Esophagus squamous epithelium (tissue), 5 donors: ENCODE measurements at places on chromosomes 16 and 17.
A peak's percentile ranks its signal among the peaks of the same experiment; 100 is the strongest.

- no peaks in the 10 kb centered on the region for H3K27me3 ChIP-seq
- no peak overlapping the region for H3K27ac ChIP-seq
- DNase-seq = no peak
- peaks cover 100% of the 10 kb centered on the region for H3K36me3 ChIP-seq
- no peaks in the 10 kb centered on the region for H3K4me1 ChIP-seq
- no peak overlapping the region for H3K4me3 ChIP-seq
Observed at GRCh38 chr16:56477096-56477878, 25.9 kb downstream of the OGFOD1 start.

DNA sequence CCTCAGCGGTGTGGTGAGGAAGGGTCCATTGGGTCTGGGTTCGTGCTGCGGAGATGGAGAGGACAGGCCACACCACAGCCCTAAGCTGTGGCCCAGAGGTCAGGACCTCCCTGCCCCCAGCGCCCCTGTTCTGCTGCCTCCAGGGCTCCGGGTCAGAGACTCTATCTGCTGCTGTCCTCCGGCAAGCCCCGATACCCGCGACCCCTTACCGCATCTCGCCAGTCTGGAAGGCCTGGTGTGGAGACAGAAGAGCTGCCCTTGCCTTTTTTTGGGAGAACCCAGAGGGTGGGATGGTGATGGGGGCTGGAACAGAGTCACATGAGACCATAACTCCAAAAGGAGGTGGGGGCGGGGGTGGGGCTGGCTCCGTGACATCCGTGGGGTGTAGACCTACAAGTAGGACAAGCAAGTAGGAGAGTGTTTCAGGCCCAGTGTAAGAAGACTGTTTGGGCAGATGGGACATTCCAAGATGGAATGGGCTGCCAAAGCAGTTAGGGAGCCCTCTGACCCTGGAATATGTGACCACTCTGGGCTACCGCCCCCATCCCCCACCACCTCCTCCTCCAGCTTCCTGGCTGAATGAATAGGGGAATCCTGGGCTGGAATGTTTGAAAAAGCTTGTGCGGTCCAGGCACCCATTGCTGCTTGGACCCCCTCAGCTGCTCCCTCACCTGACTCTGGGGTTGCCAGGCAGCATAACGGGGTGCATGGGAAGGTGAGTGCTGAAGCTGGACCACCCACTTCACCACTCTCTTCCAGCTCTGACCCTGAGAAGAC lies 1.4 kb downstream of the XYLT2 start:
- H3K4me3 ChIP-seq = peak overlapping the region; percentile 72
- no peaks in the 10 kb centered on the region for H3K27me3 ChIP-seq
- H3K27ac ChIP-seq = peak overlapping the region; percentile 83
- no peak for DNase-seq
- no peaks in the 10 kb centered on the region for H3K36me3 ChIP-seq

GRCh38 chr17:79632432-79632735 lies 21.5 kb upstream of the RBFOX3 start:
- no peaks in the 10 kb centered on the region for H3K36me3 ChIP-seq
- no peak for DNase-seq
- no peaks in the 10 kb centered on the region for H3K4me1 ChIP-seq
- H3K27ac ChIP-seq = no peak overlapping the region

- no peak for DNase-seq
- H3K36me3 ChIP-seq = no peaks in the 10 kb centered on the region
- H3K27ac ChIP-seq = no peak overlapping the region
- no peak overlapping the region for H3K4me3 ChIP-seq
- peaks cover 20% of the 10 kb centered on the region for H3K4me1 ChIP-seq
- H3K27me3 ChIP-seq = no peaks in the 10 kb centered on the region
Observed at GRCh38 chr17:60675997-60676396, 1.7 kb upstream of the BCAS3 start.

- no peaks in the 10 kb centered on the region for H3K27me3 ChIP-seq
- no peaks in the 10 kb centered on the region for H3K36me3 ChIP-seq
- H3K27ac ChIP-seq = no peak overlapping the region
- no peak overlapping the region for H3K4me3 ChIP-seq
- no peak for DNase-seq
Observed at GRCh38 chr16:89397331-89397861, 93.0 kb downstream of the ANKRD11 start.

DNA sequence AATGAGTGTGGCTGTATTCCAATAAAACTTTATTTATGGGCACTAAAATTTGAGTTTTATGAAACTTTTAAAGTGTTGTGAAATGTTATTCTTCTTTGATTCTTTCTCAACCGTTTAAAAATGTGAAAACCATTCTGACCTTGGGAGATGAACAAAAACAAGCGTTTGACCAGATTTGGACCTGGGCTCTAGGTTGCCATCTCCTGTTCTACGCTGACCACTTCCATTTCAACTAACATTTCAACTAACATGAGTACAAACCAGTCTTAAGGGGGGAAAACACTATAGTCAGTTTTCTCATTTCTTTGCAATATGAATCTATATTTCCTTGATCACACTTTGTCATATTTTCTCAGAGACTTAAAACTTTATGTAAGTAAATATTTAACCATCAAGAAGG lies 118.4 kb upstream of the IRX5 start:
- H3K4me3 ChIP-seq = no peak overlapping the region
- DNase-seq = no peak
- no peaks in the 10 kb centered on the region for H3K36me3 ChIP-seq
- H3K27ac ChIP-seq = no peak overlapping the region
- no peaks in the 10 kb centered on the region for H3K4me1 ChIP-seq

DNA sequence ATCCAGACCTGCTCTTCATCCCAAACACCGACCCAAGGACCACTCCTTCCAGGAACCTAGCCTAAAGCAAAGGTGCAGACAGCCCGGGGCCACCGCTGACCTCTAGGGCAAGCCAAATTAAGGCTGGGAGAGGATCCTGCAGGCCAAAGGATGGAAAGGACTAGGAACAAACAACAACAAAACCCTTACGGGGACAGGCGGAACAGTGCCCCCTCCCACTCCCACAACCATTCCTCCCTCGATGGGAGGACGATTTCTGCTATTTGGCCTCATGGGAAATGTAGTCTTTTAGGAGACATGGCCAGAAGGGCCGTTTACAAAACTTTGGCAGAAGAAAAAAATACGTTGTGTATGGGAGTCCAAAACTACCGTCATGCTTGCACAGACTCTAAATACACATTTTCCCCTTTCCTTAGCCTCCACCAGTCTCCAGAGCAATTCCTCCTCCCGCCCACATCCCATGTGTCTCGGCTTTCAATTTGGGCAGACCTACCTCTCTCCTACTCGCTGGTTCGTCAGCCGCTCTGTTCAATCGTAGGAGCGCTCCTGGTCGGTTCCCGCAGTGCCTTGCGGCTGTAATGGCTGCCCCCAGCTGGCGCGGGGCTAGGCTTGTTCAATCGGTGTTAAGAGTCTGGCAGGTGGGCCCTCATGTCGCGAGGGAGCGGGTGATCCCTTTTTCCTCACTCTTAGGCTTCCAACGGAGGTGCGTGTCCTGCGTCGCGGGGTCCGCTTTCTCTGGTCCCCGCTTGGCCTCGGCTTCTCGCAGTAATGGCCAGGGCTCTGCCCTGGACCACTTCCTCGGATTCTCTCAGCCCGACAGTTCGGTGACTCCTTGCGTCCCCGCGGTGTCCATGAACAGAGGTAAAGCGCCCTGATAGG lies at the start of gene ERAL1:
Gene ERAL1, plus strand, starts transcription at position 560 of the 879 bp plus-strand sequence. Its CDS starts 19 bp downstream, at position 579.
- peak within 1 kb of the TSS; percentile 75 for H3K4me3 ChIP-seq
- peak within 1 kb of the TSS; percentile 89 for H3K27ac ChIP-seq
- DNase-seq = no peak
- peaks cover 17% of the 10 kb centered on the region for H3K4me1 ChIP-seq

- peak overlapping the region; percentile 49 for H3K27ac ChIP-seq
- H3K4me1 ChIP-seq = peaks cover 31% of the 10 kb centered on the region
- H3K27me3 ChIP-seq = no peaks in the 10 kb centered on the region
- DNase-seq = no peak
- peaks cover 4% of the 10 kb centered on the region for H3K36me3 ChIP-seq
- no peak overlapping the region for H3K4me3 ChIP-seq
Observed at GRCh38 chr17:63675231-63675606, 24.7 kb downstream of the LIMD2 start.

GRCh38 chr17:69523244-69523861 lies 108.9 kb downstream of the MAP2K6 start:
- no peak for DNase-seq
- H3K27ac ChIP-seq = no peak overlapping the region
- H3K4me3 ChIP-seq = no peak overlapping the region
- H3K27me3 ChIP-seq = no peaks in the 10 kb centered on the region
- no peaks in the 10 kb centered on the region for H3K4me1 ChIP-seq
- no peaks in the 10 kb centered on the region for H3K36me3 ChIP-seq

DNA sequence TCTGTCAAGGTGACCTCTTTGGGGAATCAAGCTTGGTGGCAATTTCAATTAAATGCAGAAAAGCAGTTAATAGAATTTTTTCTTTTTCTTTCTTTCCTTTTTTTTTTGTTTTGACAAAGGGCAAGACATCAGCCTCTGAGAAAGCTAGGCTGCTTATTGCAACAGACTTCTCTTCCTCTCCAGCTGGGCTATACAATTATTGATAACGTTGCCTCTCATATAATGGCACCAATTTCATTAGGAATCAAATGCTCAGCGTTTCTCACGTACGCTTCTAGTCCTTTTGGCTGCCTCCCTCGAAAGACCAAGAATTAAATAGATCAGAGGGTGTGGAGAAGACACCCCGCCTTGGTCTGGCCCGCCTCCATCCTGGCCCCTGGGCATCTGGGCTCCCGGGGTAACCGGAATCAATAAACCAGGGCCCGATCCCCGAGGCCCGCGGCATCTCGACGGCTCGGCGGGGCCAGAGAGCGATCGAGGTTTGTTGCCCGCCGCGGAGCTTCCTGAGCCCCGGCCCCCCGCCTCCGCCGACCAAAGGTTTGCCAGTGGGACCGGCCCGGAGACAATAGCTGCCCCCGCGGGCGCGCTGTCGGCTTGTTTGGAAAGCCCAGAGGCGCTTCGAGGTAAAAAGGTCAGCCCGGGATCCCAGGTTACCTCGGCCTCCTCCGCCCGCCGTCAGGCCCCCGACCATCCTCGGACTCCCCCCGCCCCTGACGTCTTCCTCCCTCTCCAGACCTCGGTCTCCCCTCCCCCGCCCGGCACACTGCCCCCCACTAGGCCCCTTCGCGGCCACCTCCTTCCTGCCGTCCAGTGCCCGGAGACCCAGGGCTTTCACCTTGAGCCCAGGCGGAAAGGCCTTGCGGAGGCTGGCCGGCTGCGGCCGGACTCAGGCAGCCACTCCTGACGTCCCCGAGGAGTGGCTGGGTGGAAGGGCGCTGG lies 3.9 kb downstream of the HOXB1 start:
- H3K27ac ChIP-seq = no peak overlapping the region
- no peaks in the 10 kb centered on the region for H3K27me3 ChIP-seq
- peaks cover 7% of the 10 kb centered on the region for H3K4me1 ChIP-seq
- H3K36me3 ChIP-seq = no peaks in the 10 kb centered on the region
- no peak for DNase-seq

DNA sequence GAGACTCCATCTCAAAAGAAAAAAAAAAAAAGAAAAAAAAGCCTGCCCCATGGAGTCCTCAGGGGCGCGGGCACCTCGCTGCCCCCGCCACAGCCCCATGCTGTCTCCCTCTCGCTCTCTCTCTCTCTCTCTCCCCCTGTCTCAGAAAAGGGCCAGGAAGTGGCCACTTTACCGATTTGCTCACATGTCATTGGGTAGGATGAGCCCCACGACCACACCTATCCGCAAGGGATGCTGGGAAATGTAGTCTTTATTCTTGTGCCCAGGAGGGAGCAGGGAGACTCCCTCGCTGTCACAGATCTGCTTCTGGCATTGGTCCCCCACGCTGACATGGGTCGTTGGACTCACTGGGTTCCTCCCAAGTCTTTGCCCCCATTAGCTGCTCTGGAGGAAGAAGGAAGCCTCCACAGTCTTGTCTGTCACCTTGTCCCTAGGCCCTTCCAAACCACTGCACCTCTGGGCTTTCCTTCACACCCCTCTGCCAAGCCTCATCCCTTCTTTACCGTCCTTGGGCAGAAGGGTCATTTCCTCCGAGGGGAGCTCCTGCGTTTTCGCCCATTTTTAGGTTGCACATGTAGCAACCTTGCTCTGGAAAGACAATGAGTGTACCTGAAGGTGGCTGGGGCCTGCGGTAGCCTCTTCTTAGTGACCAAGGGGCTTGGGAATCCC lies 6.9 kb upstream of the GJD3 start:
- H3K4me3 ChIP-seq = no peak overlapping the region
- no peak for DNase-seq
- no peak overlapping the region for H3K27ac ChIP-seq
- H3K4me1 ChIP-seq = no peaks in the 10 kb centered on the region
- H3K27me3 ChIP-seq = no peaks in the 10 kb centered on the region

DNA sequence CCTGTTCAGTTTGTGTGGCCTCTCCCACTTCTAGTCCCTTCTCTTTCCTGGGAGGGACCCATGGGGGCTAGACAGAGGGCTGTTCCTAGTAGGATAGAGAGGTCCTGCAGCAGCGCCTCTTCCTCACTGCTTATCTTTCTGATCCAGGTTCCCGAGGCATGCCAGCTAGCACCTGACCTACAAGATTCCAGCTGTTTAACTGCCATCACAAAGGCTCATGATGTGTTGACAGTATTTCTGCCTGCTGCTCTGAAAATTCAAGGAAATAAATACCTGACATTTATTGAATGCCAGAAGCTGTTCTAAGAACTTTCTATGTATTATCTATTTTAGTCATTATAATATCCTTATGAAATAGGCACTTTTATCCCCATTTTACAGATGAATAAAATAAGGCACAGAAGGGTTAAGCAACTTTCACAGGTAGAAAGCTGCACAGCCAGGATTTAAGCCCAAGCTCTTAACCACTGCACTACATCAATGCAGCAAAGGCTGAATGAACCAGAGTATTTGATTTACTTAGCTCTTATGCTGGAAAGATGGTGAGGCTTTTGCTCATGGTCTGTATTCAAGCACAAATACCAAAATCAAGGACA lies 38.8 kb downstream of the HEATR6 start:
- peaks cover 12% of the 10 kb centered on the region for H3K36me3 ChIP-seq
- H3K4me3 ChIP-seq = no peak overlapping the region
- no peaks in the 10 kb centered on the region for H3K4me1 ChIP-seq
- no peak for DNase-seq
- no peak overlapping the region for H3K27ac ChIP-seq
- H3K27me3 ChIP-seq = no peaks in the 10 kb centered on the region

DNA sequence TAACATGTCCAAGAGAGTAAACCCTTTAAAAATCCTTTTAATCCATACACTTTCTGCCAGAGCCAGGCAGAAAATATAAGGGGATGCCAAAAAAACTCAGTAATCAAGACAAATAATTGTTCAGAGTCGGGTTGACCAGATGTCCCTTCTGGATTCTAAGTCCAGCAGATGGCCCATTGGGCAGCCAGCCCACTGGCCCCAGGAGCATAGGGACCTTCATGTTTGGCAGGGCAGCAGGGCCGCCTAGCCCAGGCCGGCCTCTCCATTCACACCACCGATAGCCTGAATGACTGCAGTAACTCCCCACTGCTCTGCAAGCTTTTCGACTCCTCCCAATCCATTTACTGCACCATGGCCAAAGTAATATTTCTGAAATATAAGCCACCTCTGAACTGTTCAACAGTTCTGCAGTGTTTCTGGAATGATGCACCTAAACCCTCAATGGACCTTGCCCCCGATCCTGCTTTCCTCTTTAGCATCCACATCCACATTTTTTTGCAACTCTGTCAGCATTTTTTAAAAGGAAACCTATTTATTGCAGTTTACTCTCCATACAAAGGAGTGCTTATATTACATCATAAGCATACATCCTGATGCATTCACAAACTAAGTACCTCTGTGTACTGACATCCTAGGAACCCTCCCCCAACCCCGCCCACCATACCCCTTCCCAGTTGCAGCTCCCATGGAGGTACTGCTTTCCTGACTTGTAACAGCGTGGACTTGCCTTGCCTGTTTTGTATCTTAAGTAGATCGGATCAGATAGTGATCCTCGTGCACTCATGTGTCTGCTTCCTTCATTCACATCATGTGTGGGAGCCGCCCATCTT lies 46.4 kb downstream of the LDHD start:
- H3K36me3 ChIP-seq = no peaks in the 10 kb centered on the region
- peak overlapping the region; percentile 70 for H3K27ac ChIP-seq
- no peak overlapping the region for H3K4me3 ChIP-seq
- H3K27me3 ChIP-seq = no peaks in the 10 kb centered on the region
- peaks cover 71% of the 10 kb centered on the region for H3K4me1 ChIP-seq
